ENCODE measurements at places on chromosomes 5 and 9. TPM values are rescaled to one million over a fixed set of nuclear protein-coding genes. Genes with fewer than 3 reads are reported as not detected.

DNA sequence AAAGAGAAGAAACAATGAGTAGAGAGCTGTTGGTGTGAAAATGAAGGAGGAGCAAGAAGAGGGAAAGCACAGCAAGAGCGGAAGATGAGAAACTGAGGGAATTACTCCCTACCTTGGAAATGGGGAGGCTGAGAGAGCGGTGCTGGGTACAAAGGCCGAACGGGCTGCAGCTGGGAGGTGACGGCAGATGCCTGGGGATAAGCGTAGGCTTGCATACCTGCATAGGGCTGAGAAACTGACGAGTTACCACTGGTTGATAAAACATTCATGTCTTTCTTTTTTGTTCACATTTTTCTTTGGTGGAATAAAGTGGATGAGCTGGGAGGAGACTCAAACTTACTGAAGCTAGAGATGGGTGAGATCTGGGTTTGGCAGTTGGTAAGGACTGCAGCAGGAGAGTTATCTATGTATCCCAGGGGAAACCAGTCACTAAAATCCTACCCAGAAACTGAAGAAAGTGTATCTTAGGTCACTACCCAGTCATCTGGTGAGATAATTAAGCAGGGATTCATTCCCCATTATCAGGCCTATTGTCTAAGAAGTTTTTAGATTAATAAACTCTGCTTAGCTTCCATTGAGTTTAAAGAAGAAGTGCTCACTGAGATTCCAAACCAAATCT is 34.8 kb downstream of the FKBP15 start:
- H3K27me3 ChIP-seq = no peaks in the 10 kb centered on the region
- H3K4me1 ChIP-seq = no peaks in the 10 kb centered on the region
- no peak overlapping the region for H3K4me3 ChIP-seq
- H3K36me3 ChIP-seq = peaks cover 14% of the 10 kb centered on the region
- no peak overlapping the region for H3K27ac ChIP-seq

GRCh38 chr5:128904805-128905567 is 60.3 kb upstream of the SLC27A6 start:
- H3K4me3 ChIP-seq = no peak overlapping the region
- no peak overlapping the region for H3K27ac ChIP-seq
- H3K4me1 ChIP-seq = no peaks in the 10 kb centered on the region
- no peaks in the 10 kb centered on the region for H3K27me3 ChIP-seq

DNA sequence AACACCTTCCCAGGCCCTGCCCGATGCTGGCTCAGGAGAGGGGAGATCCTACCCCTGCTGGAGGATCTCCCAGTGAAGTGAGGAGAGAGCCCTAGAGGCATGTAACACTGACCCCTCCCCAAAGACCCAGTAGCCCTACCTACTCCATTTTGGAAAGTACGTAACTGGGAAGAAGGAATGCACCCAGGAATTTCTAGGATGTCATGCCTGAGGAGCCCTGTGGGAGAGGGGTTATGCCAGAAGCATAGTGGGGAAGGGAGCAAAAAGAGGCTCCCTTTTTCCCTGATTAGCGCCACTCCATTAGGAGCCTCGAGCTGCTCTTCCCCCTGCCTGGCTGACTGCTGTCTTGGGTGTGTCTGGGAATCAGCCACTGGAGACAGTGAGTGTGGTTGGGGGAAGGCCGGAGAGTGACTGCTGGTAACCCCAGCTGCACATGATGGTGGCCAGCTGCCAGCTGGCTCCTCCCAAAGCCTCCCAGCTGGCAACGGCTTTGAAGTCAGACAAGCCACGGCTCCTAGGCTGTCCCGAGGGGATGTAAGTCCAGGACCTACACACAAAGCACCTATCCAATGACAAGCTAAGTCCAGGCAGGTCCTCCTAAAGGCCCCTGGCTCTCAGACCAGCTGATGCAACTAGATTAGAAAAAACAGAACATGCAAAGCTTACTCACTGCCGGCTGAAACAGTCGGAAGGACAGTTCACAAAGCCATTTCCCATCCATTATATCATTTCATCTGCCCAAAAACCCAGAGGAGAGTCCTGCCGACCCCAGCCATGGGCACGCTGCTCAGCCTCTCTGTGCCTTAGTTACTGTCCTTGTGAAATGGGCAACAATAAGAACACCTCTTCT is 136.5 kb upstream of the ABCA1 start:
- peak; percentile 91 for ATAC-seq
- no peaks in the 10 kb centered on the region for H3K27me3 ChIP-seq
- H3K27ac ChIP-seq = peak overlapping the region; percentile 86
- H3K36me3 ChIP-seq = no peaks in the 10 kb centered on the region

C5orf34 gene
- 1.2 TPM for total RNA-seq

CDKN2A gene
- total RNA-seq = 9.7 TPM

- peak; percentile 78 for ATAC-seq
- no peaks in the 10 kb centered on the region for H3K4me1 ChIP-seq
- H3K27me3 ChIP-seq = no peaks in the 10 kb centered on the region
- H3K27ac ChIP-seq = no peak overlapping the region
- no peaks in the 10 kb centered on the region for H3K36me3 ChIP-seq
Measured at GRCh38 chr5:113331209-113331551, 103.6 kb downstream of the TSSK1B start.

PCAT7 gene
- total RNA-seq = not detected

ZNF658 gene
- 4.8 TPM for total RNA-seq

DNA sequence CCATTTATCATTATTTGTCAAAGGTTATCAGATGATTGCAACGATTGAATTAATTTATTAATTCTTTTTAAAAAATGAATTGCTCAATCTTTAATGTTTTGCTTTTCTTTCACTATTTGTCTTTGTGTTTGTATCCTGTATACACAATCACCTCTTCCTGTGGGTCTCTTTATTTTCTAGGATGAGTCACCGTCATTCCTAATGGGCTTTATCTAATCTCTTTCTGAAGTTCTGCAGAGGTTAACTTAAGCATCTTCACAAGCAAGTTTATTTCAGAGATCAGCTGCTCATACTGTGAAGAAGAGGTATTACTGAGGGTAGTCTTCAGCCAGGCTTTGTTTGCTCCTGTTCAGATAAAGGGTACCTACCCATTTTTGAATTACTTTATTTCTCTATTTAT is 323.9 kb downstream of the NNT start:
- no peak overlapping the region for H3K27ac ChIP-seq
- no peaks in the 10 kb centered on the region for H3K36me3 ChIP-seq
- H3K4me3 ChIP-seq = no peak overlapping the region
- no peaks in the 10 kb centered on the region for H3K27me3 ChIP-seq
- no peak for ATAC-seq

LVRN gene
- 4.5 TPM for total RNA-seq

DNA sequence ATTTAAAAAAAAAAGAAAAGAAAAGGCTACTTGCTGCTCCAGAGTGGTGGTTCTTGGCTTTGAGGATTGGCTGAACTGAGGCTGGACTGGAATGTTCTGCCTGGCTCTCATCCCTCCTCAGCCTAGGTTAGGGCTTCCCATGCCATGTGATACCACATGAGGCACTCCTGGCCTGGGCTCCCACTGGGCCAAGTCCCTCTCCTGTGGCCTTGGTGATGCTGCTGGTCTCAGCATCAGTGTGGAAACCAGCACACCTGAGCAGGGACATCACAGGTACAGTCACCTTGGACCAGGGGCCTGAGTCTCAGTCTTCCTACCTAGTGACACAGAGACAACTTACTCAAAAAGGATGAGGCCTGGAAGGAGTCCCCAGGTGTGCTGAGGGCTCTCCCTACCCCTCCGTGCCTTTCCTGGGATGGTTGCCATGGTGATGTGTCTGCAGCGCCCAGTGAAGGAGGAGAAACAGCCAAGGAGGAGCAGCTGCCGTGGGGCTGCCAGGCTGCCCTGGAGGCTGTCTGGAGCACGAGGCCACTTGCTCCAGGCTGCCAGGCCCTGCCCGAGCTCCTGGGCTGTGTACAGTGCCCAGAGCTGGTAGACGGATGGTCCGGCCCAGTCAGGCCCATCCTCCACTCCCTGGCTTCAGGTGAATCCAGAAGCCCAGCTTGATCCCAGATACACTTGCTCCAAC is 71.0 kb downstream of the WNK2 start:
- no peaks in the 10 kb centered on the region for H3K4me1 ChIP-seq
- H3K27me3 ChIP-seq = no peaks in the 10 kb centered on the region

DBH gene
- total RNA-seq = not detected

NUTM2G gene
- total RNA-seq = not detected

OSMR gene
- 32.5 TPM for total RNA-seq

DNA sequence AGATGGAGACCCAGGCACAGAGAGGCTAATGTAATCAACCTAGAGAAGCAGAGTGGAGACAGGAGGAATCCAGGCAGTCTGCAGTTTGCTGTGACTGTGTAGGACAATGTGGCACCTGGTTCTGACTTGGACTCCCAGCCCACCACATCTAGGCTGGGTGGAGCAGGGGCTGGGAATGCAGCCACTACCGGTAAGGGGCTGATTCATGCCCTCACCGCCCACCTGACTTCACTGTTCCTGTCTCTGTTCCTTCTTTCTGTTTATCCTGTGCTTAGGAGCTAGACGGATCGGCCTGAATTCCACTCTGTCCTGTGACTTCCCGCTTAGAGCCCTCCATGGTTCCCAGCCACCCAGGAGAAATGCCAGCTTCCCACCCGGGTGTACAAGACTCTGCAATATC is 2.6 kb downstream of the PDLIM4 start:
- no peak overlapping the region for H3K4me3 ChIP-seq
- peak overlapping the region; percentile 98 for H3K27ac ChIP-seq
- peaks cover 16% of the 10 kb centered on the region for H3K36me3 ChIP-seq

DNA sequence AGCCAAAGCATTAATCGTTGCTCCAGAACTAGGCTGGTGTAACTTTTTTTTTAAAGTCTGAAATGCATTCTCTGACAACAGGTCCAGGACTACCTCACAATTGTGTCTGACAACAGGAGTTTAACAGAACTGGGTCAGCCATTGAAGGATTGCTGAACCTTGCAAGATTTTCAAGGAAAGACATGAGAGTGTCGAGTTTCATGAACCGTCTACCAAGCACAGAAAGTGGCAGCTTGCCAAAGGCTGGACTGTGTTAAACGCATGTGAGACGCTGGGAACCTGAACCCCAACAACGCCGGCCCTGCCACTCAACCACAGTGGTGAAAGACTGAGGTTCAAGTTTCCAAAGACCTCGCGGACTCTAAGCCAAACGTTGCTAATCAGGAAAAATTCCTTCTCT is 79.1 kb downstream of the LHFPL2 start:
- H3K27me3 ChIP-seq = no peaks in the 10 kb centered on the region
- no peak overlapping the region for H3K4me3 ChIP-seq
- no peak for ATAC-seq
- H3K36me3 ChIP-seq = no peaks in the 10 kb centered on the region
- H3K27ac ChIP-seq = no peak overlapping the region
- no peaks in the 10 kb centered on the region for H3K4me1 ChIP-seq

AP3B1 gene
- 38.6 TPM for total RNA-seq

IL33 gene
- total RNA-seq = 76.6 TPM

GRCh38 chr9:87812375-87813118 is 70.1 kb upstream of the SPATA31E1 start:
- no peak overlapping the region for H3K4me3 ChIP-seq
- no peak overlapping the region for H3K27ac ChIP-seq
- H3K4me1 ChIP-seq = no peaks in the 10 kb centered on the region
- H3K27me3 ChIP-seq = no peaks in the 10 kb centered on the region
- no peak for ATAC-seq
- H3K36me3 ChIP-seq = no peaks in the 10 kb centered on the region

TSSK1B gene
- total RNA-seq = not detected

GRCh38 chr9:129218272-129218625 is 40.2 kb upstream of the IER5L start:
- no peak overlapping the region for H3K4me3 ChIP-seq
- no peak overlapping the region for H3K27ac ChIP-seq
- H3K36me3 ChIP-seq = no peaks in the 10 kb centered on the region
- ATAC-seq = no peak
- H3K4me1 ChIP-seq = no peaks in the 10 kb centered on the region

DNA sequence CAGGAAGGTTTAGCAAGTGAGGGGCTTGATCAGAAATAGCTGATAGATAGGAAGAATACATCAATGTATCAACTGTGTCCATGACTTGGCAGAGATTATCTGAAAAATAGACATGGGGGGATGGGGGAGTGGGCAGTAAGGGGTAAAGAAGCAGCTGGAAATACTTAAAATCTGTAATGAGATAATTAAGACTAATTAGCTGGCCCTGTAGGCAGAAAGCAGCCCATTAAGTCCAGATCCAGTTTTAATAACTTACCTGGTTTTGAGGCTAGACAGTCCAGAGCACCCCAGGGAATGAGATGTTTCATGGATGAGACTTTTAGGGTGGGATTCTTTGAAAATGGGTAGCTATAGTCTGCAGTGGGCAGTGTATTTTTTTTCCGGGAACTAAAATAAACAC is 116.9 kb upstream of the TLX3 start:
- no peak for ATAC-seq
- H3K27ac ChIP-seq = no peak overlapping the region
- H3K4me3 ChIP-seq = no peak overlapping the region
- H3K36me3 ChIP-seq = no peaks in the 10 kb centered on the region
- H3K4me1 ChIP-seq = no peaks in the 10 kb centered on the region

- H3K36me3 ChIP-seq = no peaks in the 10 kb centered on the region
- ATAC-seq = no peak
- H3K4me1 ChIP-seq = no peaks in the 10 kb centered on the region
- no peak overlapping the region for H3K27ac ChIP-seq
- H3K27me3 ChIP-seq = no peaks in the 10 kb centered on the region
Measured at GRCh38 chr5:89015409-89015808, 132.4 kb upstream of the MEF2C start.

GRCh38 chr5:21209409-21209808 is 1221.4 kb upstream of the CDH18 start:
- no peaks in the 10 kb centered on the region for H3K36me3 ChIP-seq
- ATAC-seq = no peak
- H3K4me1 ChIP-seq = no peaks in the 10 kb centered on the region
- H3K4me3 ChIP-seq = no peak overlapping the region
- no peaks in the 10 kb centered on the region for H3K27me3 ChIP-seq

GRCh38 chr5:86095092-86095491 is 522.6 kb upstream of the COX7C start:
- ATAC-seq = no peak
- H3K4me1 ChIP-seq = peaks cover 11% of the 10 kb centered on the region
- H3K4me3 ChIP-seq = no peak overlapping the region
- no peaks in the 10 kb centered on the region for H3K27me3 ChIP-seq
- no peak overlapping the region for H3K27ac ChIP-seq
- H3K36me3 ChIP-seq = no peaks in the 10 kb centered on the region

DNA sequence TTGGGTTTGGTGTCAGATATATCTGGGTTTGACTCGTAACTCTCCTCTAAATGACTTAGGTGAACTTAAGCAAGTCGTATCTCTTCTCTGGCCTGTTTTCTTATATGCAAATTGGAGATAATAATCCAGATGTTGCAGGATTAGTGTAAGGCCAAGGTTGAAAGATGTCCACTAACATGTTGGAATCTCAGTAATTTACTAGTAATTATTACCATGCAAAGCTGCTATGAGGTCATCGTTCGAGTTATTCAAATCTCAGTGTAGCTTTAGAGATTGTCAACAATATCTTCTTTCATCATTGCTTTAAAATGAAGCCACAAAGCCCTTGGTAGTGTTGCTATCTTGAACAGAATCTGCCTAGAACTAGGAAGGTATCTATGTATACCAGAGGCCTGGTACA is 437.7 kb upstream of the KLF4 start:
- H3K36me3 ChIP-seq = no peaks in the 10 kb centered on the region
- H3K4me1 ChIP-seq = no peaks in the 10 kb centered on the region
- H3K4me3 ChIP-seq = no peak overlapping the region
- no peak for ATAC-seq
- no peaks in the 10 kb centered on the region for H3K27me3 ChIP-seq
- H3K27ac ChIP-seq = no peak overlapping the region

Data from gastroesophageal sphincter (tissue), 4 donors.